Activated naive CD4-positive, alpha-beta T cell treated with anti-CD3 and anti-CD28 coated beads, Interleukin-2, amount 50 U/mL, for 16 hours (primary cell): ENCODE measurements at places on chromosomes 12 and 14.

- no peak for DNase-seq
Measured at GRCh38 chr14:71267691-71268090, 360.4 kb downstream of the PCNX1 start.

- no peak for DNase-seq
Measured at GRCh38 chr12:12819221-12819620, 6.1 kb downstream of the DDX47 start.

GRCh38 chr12:130583317-130583716, 132.8 kb downstream of the RIMBP2 start:
- DNase-seq = no peak

DNA sequence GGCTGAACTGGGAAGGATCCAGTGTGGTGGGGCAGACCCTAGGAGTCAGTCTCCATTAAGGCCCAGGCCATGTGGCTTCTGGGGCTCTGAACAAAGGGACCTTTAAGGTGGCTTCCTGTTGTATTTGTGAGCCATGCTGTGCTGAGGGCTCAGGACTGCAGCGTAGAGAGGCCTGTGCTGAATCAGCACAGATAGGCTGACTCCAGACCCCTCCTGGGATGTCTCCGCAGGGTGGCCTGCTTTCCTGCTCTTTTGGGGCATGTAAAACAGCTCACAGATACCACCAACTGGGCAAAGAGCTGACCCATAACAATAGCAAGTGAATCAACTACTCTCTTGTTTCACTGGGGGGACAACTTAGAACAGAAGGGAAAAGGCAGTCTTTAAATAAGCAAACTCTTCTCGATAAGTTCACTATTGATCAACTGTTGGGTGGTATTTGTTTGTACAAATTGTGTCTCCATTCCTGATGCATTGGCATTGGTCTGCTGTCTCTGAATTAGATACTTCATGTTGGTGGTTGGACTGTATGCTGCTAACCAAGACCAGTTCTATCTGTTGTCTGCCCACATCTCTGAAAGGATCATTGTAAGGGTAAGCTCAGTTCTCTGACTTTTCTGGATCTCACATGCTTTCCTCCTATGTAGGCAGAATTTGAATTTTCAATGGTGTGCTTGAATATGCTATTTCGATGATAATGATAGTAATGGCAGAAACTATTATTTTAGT, 71.8 kb downstream of the MYRFL start:
- DNase-seq = no peak

DNA sequence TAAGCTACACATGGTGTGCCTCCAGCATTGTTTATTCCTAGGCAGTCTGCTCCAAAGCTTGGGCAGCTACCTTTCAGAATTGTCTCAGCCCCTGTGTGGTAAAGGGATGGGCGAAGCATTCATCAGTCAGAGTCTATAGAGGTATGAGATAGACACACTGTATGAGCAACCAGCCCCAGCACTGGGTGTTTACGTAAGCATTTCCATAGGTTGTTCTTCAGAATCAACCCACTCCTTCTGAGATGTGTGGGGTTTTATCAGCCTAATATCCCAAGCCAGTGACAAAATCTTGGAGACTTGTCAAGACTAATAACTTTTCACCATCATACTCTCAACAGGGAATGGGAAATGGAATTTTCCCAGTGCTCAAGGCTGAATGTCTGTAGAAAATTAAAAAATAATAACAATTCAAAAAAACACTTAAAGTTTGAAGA, 98.2 kb downstream of the BTG1 start:
- DNase-seq = peak; percentile 17

DNA sequence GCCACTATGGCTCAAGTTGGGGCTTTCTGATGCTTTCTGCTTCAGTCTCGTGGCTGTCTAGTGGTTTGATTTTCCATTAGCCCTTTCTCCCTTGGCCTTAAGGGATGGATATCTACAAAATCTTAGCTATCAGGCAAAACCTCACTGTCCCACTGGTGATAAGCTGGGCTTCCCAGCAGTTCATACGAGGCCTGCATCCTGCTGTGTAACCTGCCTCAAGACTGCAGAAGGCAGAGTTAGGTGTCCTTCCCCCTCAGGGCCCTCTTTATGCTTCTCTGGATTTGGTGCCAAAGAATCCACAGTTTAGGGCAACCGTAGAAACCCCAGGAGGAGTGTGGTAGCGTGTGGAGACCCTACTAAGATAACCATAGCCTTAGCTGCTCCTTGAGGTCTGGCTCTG, 38.9 kb downstream of the ETV6 start:
- no peak for DNase-seq

DNA sequence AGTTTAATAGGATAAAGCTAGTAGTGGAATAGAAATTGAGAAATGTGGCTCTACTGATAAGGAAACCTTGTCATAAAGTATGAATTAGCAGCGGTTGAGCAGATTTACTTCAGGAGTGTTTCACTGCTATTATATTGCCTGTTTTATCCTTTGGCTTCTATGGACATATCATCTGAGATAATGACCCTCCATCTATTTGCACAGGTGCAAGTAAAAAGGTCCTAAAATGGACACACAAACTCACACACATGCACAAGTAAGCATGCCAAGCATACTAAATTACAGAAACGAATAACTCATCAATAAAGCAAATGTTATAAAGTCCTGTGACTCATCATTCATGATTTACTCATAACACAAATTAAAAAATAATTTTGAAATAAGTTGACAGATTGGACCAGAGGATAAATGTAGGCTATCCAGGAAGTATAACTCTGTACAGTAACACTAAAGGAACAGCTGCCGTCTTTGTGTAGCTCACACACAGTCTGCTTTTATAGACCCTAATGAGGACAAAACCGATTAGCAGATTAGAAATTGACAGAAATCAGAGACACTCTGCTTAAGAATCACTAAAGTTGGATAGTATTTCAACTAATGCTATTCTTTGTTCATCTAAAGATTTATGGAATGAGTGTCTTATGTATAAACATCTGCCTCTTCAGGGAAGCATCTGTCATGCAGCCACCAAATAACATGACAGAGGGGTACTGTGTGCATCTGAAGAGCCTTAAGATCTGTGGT, 73.9 kb downstream of the SYT1 start:
- DNase-seq = no peak

DNA sequence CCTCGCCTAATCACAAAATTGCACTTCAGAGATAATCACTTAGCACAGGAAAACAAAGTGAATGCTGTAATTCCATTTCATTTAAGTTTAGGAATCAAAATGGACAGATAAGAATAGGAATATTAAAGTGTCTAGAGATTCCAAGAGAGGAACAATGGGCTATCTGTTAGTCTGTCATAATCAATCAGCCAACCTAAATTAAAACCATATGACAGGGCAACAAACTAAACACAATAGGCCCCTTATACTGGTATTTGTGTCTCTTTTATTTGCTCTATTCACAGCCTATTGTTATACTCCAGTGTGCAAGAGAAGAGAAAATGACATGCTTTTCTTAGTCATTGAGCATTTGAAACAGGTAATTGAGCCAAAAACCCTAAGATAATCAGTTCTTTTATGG, 259.4 kb downstream of the PRKD1 start:
- no peak for DNase-seq

DNA sequence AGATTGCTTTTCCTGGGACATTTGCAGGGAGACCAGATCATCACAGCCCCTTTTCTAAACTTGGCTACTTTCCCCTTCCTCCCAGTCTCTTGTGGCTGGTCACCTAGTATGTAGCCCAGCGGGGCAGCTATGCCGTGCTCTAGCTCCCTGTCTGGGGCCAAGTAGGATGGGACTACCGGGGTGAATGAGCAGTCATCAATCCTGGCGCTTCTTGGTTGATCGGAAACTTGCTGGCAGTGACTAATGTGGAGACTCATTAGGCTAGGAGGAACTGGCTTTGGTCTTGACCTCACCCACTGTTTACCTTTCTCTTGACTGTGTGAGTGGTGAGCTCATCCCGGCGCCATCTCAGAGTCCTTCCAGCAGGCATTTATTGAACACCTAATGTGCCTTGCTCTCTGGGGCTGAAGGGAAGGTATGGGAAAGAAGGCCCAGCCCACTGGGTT, 15.9 kb downstream of the PLEKHG3 start:
- no peak for DNase-seq

- DNase-seq = no peak
Measured at GRCh38 chr14:62244221-62244620, 482.0 kb downstream of the SNAPC1 start.

GRCh38 chr12:77893918-77894317, 63.2 kb downstream of the NAV3 start:
- no peak for DNase-seq

GRCh38 chr12:115158816-115159215, 474.8 kb upstream of the TBX3 start:
- no peak for DNase-seq
